ENCODE measurements at places on chromosomes 4 and X.

GRCh38 chr4:52837716-52838558 lies 24.2 kb upstream of the RASL11B start:
- no peak for DNase-seq

- DNase-seq: no peak
Measured at GRCh38 chr4:123841447-123842121, 445.0 kb downstream of the SPRY1 start.

DNA sequence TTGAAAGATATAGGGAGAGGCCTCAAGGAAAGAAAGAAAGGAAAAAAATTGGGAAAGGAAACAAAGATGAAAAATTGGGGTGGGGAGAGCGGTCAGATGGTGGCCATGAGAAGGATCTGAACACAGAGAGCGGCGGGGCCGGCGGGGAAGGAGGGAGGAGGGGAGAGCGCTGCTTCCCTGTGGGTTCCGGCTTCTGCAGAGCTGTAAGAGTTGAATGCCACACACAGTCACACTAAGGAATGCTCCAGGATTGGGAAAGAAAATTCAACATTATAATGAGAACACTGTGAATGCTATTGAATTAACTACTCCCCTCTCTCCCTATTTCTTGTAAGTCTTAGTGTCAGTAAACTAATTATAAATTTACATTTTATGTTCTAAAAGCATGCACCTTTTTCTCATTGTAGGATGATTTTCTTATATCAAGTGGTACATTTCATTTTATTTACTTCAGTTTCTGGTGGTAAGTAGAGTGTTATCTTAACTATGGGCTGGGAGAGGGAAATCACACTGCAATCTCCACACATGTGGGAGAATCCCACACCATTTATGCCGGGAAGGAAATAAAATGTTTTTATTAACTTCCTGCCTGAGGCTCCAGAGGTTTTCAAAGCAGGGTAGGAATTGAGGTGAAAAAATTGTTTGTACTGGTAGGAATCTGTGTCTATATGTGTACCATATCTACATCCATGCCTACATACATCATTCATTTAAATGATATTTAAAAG lies 904 bp downstream of the F11 start:
- no peak for DNase-seq

GRCh38 chr4:187999406-187999932 lies 3.9 kb downstream of the ZFP42 start:
- DNase-seq: no peak

DNA sequence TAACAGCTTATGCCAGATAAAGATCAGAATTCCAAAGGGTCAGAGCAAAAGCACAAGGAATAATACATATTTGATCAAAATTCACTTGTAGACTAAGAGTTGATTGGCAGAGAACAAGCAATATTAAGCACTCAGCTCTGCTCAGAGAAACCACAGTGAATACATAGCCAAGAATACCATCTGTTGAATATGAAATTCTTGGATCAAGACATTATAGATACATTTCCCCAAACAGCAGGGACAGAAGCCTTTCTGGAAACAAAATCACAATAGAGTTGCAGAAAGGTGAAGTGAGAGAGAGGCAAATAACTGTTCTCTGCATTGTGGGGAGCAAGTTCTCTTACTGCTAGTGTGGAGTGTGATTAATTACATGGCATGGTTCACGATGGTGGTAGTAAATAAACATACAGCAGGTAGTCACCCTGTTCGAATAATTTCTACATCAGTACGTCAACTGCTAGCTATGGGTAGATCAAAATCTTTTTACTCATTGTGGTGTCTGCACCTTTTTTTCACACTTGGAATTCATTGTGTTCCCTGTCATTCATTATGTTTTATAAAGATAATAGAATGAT lies 366.7 kb downstream of the PCDH7 start:
- no peak for DNase-seq

DNA sequence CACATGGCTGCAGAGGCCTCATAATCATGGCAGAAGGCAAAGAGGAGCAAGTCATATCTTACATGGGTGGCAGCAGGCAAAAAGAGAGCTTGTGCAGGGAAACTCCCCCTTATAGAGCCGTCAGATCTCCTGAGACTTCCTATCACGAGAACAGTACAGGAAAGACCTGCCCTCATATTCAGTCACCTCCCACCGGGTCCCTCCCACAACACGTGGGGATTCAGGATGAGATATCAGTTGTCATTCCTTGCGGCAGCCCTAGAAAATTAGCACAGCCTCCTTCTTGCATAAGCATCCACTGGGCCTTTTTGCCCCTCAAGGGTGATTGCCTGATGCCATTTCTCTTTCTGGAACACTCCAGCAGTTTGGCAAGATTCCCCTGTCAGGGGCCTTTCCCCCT lies 61.7 kb upstream of the STX18 start:
- no peak for DNase-seq

GRCh38 chr4:134018846-134019245 lies 182.7 kb downstream of the PABPC4L start:
- peak; percentile 1 for DNase-seq

- DNase-seq: no peak
Measured at GRCh38 chr4:138039010-138039409, 203.1 kb downstream of the SLC7A11 start.

GRCh38 chr4:16738558-16738957 lies 159.9 kb downstream of the LDB2 start:
- DNase-seq: no peak

- no peak for DNase-seq
Measured at GRCh38 chr4:140252141-140252741, 98.3 kb upstream of the MAML3 start.

DNA sequence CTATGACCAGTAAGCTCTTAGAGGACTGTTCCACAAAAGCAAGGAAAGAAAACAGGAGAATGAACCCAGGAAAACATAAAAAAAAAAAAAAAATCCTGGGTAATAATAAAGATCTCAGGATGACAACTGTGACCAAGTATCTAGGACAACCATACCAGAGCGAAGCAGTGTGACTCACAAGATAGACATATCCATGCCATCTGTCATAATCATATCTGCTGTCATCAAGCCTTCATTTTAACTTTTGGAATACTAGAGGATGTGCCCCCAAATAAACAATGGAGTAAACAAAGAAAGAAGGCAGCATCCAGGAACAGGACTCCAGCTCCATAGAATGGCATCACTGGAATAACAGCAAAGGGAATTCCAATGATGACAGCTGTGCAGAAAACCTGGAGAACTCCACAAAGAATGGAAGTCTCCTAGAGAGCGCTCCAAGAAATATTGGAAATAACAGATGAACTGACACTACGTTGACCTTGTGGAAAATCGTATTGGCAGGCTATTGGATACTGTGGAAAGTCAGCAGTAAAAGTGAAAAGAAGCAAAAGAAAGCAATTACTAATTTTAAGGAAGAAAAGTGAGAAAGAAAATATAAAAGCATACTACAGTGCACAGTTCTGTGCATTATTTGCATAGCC lies 35.3 kb downstream of the HPGDS start:
- no peak for DNase-seq

GRCh38 chrX:149497626-149498025 lies 7.5 kb downstream of the IDS start:
- peak; percentile 28 for DNase-seq

DNA sequence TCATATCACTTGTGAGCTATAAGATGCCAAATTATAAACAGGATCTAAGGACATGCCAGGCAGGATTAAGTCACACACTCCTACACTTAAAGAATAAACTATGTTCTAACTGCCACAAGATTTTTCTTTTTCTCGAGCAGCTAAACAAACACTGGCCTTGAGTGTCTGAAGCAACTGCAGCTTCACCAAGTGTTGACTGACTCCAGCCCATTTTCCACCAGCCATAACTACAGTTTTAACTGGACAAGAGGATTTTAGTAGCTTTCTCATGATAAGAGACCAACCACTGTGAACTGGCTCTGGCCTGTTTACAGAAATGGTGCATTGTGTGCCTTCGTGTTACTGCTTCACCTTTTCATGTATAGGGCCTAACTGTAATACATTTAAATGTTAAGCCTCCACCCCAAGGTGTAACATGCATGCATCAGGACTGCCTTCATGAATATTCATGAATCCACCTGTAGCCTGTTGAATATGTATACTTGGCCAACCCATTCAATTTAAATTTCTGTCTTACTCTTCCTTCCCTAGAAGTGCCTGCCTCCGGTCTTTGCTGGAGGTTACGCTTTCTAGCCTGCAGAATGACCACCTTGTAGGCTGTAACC lies 10.8 kb downstream of the UCP1 start:
- DNase-seq: no peak

DNA sequence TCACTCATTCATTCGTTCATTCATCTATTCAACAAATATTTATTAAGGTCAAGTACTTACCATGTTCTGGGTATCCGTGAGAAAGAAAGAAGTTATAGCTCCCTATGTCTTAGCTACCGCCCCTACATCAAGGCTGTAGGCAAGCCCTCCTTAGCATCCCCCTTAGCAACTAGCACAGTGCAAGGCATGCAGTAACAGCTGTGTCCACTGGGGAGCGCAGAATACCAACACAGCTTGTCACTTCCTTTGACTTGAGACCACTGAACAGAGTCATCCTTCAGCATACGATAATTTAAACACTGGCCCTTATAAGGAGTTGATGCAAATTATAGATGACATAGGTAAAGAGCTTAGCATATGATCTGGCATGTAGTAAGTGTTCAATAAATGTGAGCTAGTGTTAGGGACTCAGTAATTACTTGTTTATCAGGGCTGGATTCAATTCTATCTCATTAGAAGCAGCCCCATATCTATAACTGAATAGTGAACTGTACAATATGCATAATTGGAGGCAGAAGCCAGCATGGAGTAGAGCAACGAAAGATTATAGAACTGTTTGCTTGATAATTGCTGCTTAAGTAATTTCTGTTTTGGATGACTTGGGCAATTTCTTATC lies 8.7 kb downstream of the KIAA1210 start:
- DNase-seq: peak; percentile 28

GRCh38 chrX:1600406-1601050 lies 9.1 kb downstream of the AKAP17A start:
- DNase-seq: no peak

DNA sequence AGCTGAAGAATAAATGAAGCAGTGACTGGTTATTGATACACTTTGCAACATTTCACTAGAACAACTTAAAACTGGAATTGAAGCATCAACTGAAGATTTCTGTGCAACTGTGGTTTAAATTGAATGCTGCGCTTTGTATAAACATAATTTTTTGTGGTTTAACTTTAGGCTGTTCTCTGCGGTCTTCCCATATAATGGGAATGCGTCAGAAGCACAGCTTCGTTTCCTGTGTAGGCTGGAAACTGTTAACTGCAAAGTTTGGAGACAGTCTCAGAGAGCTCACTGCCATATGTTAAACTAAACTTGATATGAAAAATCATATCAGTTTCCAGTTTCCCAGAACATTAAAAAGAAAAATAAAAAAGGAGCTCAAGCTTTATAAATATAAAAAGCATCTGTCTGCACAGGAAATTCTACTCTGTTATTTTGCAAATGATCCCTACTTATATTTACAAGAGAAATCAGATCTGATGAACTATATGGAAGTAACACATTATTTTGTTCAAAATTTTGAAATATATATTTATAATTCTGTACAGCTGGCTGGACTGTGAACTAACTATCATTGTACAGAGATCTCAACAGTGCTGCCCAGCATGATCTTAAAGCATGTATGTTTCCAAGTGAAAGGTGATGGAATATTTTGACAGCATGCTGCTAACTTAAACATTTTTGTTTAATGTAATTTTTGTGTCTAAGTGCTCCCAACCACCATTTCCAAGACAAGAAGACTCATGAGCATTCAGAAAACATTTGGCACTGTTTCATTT lies 139.9 kb downstream of the NDST3 start:
- DNase-seq: peak; percentile 37

GRCh38 chr4:98937986-98938720 lies 9.2 kb upstream of the EIF4E start:
- DNase-seq: no peak

DNA sequence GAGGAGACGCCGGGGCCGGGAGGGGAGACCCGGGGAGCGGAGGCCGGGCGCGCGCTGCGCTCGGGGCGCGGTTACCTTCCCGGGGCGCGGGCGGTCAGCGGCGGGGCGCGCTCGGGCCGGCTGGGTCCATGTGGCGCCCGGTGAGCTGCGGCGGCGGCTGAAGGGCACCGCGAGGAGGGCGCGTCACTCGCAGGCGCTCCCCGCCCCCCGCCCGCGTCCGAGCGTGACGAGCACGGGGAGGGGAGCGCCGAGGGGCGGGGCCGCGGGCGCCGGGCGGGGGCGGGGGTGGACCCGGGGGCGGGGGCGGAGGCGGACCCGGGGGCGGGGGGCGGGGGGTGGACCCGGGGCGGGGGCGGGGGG lies at the start of gene CPLX1:
Gene CPLX1 (minus strand): TSS at position 159 of the 360 bp plus-strand sequence. CDS start 1,607 bp downstream, outside the sequence.
- DNase-seq: no peak

DNA sequence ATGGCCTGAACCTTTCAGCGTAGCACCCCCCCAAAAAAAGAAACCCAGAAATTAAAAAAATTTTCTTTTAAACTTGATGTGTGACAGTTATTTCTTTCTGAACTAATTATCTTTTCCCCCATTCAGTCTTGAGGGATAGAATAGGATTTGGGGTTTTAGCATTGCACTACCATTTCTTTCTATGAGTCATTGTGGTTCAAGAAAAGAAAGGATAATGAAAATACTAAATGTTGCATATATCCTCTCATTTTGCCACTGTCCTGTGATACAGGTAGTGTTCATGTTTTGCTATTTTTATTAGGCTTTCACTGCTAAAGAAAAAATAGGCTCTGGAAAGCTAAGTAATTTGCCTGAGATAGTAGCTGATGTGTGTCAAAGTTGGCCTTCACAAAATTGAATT lies 39.4 kb upstream of the DCK start:
- DNase-seq: no peak

DNA sequence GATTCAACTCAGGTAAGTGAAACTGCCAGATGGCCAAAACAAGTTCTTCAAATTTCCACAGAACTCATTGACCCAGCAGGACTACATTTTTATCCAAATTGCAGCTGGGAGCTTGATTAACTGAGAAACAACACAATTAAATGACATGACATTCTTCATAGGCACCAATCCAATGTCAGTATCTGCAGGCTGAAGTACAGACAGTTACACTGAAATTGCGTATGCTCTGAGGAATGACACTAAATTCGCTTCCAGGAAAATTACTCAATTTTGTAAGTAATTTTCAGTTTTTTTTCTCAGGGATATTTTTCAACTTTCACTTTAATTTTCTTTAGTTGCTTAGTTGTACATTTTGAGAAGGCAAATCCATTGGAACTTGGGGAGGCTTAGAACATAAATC lies 4.5 kb downstream of the C1GALT1C1 start:
- DNase-seq: no peak

- no peak for DNase-seq
Measured at GRCh38 chr4:98377559-98377958, 116.4 kb downstream of the RAP1GDS1 start.

- peak; percentile 59 for DNase-seq
Measured at GRCh38 chrX:34624416-34624815, 32.7 kb downstream of the TMEM47 start.

DNA sequence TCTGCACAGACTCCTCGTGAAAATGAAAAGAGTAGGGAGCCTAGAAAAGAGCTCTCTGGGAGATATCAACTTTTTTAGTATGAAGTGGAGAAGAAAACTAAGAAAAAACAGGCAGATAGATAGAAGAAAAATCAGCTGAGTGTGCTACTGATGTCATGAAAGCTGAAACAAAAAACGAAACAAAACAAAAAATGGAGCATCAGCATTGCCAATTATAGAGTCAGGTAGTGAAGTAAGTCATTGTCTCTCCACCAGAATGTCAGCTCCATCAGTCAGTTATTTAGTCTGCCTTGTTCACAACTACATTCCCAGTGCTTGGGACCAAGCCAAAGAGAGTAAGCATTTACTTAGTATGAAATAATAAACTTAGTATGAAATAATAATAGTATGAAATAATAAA lies 595.1 kb downstream of the STPG2 start:
- DNase-seq: no peak

- DNase-seq: no peak
Measured at GRCh38 chr4:163895378-163896005, 401.0 kb downstream of the TMA16 start.
